NCI-H526 (cell line): ENCODE measurements at places on chromosomes 1 and 21.

DNA sequence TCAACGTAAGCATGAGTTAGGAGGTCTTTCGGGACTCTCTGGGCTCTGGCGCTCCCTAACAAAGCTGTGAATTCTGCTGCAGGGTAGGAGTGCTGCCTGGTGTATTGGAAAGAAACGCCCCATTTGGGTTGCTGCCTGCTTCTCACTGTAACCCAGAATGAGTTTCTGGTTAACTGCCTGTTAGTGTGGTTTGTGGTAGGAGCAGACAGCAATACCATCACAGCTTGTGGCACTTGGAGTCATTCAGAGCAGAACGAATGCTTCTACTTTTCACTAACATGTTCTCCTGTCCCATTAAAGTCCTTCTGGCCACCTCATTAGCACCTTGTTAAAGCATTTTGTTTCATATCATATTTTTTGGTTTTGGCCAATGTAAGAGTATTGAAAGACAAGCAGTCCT, 18.1 kb downstream of the MAP3K7CL start:
- DNase-seq, result no peak

- no peak for DNase-seq
These were observed 10.6 kb downstream of the PAX7 start for GRCh38 chr1:18641005-18641941.

- no peak for DNase-seq
These were observed 7.3 kb downstream of the OR2C3 start for GRCh38 chr1:247528812-247529474.

DNA sequence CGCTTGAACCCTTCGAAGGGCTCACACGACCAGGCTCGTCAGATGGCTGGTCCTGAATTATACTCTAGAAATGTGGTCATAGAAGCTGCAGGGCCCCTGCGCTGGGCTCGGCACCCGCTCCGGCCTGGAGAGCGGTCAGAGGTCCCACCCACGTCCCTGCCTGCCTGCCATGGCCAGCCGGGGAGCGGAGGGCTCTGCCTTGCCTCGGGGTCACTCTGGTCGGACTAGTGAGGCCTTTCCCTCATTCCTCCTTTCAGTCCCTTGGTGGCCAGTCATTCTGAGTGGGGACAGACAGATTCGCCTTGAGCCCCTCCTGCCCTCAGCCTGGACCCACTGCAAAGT, 529 bp upstream of the MARCKSL1 start:
- DNase-seq, result no peak
